ENCODE measurements at places on chromosomes 2 and 18.

DNA sequence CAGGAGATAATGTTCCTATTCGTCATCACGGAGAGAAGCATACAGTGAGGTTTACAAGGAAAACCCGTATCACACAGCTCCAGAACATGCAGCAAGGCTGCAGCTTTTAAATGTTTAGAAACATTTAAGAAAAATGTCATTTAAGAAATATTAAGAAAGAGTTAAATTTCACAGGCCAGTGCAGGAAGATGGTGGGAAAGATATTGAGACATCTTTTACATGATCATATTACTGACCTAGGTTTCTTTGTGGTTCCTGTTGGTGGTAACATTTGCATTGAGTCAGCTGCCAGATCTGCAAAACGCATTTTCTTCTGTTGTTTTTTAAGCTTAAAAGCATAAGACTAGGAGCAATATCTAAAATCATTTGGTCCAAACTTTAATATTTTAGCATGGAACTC, 44.9 kb downstream of the CPO start:
- DNase-seq = no peak

DNA sequence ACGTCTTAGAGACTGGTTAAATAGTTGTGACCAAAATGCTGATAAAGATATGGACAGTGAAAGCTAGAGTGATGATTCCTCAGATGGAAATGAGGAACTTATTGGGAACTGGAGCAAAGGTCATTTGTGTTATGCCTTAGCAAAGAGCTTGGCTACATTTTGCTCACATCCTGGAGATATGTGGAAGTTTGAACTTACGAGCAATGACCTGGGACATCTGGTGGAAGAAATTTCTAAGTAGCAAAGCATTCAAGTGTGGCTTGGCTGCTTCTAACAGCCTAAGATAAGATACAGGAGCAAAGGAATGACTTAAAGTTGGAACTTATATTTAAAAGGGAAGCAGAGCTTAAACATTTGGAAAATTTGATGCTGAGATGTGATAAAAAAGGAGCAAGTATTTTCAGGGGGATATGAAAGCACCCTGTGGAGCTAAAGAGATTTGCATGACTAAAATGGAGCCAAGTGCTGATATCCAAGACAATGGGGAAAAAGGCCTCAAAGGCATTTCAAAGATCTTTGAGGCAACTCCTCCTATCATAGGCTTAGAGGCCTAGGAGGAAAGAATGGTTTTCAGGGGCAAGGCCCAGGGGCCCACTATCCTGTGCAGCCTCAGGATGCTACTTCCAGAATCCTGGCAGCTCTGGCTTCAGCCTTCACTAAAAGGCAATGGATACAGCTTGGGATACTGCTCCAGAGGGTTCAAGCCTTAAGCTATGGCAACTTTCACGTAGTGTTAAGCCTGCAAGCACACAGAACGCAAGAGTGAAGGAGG, 124.1 kb upstream of the KLHL14 start:
- DNase-seq = no peak

DNA sequence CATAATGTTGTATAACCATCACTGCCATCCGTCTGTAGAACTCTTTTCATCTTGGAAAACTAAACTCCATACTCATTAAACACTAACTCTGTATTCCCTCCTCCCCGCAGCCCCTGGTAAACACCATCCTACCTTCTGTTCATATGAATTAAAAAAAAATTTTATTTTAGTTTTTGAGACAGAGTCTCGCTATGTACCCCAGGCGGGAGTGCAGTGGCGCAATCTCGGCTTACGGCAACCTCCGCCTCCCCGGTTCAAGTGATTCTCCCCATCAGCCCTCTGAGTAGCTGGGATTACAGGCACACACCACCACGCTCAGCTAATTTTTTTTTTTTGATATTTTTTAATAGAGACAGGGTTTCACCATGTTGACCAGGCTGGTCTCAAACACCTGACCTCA, 52.9 kb downstream of the RRM2 start:
- no peak for DNase-seq

DNA sequence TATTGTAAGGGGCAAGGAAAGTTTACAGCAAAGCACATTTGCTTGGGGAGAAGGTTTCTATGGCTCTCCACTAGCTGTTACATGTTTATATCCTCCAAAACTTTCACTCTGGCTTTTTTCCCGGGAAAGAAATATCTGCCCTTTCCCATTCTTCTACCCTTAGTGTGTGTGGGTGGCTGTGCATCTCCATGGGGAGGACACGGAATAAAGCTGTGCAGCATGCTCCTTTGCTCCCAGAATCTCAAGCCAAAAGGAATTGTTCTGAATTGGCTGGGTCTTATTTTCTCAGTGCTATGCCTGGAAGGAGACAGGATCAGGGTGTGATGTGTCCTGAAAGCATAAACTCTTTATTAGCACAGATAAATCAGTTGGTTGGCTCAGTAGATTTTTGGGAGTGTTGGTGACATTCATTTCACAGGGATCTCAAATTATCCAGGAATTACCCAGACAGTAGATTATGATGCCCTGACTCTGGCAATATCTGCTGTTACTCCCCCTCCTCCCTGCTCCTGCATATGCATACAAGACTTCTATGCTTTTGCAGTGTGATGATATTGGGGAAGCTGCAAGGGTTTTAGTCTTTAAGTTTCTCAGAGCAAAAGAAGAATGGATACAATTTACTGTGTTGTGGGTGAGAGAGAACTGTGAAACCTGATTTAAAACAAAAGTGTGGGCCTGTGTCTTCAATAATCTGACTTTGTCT, 63.1 kb downstream of the PARD3B start:
- peak; percentile 81 for DNase-seq

GRCh38 chr2:142938240-142938639, 60.8 kb downstream of the KYNU start:
- no peak for DNase-seq

DNA sequence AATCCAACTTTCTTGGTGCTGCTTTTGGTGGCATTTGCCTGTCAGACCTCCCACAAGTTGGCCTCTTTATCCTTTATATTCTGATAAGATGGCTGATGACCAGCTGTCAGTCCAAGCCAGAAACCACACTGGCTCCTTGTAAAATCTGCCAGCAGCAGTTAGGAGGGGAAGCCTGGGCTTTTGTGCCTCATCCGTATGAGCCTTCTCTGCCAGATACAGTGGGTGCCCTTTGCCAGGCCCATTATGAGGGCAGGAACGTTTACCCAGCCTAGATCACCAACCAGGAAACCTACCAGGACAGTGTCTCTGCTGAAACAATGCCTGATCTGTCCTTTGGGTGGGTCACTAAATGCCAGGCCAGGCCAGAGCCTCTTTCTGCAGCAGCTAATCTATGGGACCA, 202.9 kb upstream of the SP5 start:
- no peak for DNase-seq

GRCh38 chr2:227614246-227614645, 394 bp downstream of the SCYGR3 start:
- DNase-seq = no peak

DNA sequence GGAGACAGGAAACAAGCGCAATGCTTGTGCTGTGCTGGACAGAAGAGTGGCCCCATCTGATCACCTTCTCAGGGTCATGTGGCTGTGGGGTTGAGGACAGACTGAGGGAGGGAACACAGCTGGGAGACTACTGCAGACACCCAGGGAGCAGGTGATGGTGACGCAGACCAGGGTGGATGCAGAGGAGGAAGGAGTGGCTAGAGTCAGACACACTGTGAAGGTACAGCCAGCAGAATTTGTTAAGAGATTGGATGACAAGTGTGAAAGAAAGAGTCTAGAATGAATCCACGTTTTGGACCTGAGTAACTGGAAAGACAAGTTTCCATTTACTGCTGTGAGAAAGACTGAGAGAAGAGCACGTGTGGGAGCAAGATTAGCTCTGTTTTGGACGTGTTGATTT, 15.9 kb upstream of the POMC start:
- DNase-seq = peak; percentile 49

DNA sequence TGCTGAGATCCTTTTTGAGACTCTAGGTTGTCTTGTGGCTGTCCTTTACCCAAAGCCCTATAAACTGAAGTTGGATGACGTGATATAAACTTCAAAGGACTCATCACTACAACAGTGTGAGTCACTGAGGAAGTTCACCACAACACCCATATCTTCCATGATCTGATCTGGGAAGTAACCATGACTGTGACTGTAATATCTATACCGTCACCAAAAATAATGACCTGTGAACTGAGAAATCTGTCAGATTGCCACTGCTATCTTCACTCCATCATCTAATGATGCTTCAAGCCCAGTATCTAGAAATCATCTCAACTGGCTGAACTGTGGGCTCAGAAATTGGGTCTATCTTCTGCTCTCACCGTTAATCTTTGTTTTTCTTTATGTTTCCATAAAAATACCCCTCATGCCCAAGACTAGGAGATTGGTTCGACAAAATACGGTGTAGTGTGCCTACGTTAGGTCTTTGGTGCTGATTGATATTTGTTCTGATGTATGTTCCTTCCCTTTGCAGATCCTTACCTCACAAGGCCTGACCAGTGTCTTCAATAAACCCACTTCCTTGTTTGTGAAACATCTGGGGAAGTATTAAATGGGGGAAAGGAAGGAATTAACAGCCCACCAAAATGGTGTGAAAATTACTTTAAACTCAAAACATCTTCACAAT, 78.2 kb downstream of the MYL12B start:
- DNase-seq = no peak

DNA sequence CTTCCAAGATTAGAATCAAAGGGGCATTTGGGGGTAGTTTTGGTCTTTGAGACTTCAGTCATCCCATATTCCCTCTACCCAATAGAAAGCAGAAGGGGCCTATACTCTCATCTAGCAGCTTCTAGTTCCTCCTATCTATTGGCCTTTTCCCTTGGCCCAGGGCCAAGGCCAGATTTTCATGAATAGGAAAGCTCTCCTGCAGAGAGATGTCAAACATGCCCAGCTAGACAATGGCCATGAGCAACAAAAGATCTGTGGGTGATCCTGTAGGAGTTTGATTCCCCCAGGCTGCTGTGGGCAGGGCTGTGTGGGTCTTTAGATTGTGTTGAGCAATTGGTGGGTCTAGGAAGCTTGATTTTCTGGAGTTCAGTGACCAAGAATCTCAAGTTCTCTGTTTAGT, 2.9 kb upstream of the ADCYAP1 start:
- no peak for DNase-seq

GRCh38 chr2:189498205-189498604, 56.9 kb downstream of the WDR75 start:
- DNase-seq = no peak

DNA sequence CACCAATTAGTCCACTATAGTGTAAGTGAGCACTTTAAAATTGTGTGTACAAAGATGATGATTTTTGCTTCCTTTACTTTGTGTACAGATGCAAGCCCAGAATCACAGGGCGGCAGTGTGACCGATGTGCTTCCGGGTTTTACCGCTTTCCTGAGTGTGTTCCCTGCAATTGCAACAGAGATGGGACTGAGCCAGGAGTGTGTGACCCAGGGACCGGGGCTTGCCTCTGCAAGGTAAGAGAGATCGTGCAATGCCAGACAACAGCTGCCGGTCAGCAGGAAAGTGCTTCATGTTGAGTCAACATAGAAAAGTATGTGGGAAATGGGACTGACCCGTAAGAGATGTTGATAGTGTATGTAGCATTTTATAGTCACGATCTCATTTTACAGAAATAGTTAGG, 156.8 kb upstream of the TTC39C start:
- no peak for DNase-seq

DNA sequence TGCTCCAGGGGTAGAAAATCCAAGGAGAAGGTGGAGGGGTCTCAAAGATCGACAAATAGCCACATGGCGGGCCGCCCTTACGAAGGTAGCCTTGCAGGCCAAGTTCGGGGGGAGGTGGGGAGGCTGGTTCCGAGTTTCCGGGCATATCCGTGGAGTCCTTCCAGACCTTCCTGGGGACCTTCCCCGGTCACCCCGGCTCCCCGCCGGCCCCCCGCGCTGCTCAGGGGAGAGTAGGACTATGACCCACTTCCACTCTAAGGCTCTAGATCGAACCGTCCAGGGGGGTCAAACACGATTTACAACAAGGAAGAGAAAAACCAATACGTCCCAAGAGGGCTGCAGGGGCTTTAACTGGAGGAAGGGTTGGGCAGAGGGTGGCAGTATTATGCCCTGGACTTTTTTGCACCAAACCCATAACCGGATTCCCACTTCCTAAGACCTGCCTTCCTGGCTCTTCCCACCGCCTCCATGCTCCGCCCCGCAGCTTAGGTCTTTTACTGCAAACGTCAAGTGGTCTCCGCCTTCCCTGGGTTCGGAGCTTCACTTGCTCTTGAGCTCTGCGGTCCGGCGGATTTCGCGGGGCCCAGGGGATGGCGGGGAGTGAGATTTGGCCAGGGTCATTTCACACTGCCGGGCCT, 779 bp upstream of the LYPD6 start:
- DNase-seq = peak; percentile 56

DNA sequence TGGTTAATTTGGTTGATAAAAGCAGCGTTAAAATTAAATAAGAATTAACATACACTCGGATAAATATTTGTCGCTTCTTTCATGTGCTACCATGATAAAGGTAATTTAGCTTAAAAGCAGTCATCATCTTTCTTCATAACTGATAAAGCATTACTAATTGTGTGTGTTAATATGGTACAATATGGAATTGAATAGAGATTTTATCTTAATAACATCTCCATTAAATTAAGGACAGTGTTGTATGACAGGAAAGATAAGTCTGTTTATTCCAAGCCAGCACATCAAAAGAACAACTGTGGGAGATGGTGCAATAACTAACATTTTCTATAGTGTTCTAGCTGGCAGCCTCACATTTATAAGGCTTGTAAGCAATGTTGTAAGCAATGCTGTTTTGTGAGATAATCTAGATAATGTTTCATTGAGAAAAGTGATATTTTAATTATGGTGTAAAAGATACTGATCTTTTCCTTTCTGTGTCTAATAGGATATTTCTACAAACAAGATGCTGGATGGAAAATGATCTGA, 64.4 kb upstream of the AFF3 start:
- no peak for DNase-seq

DNA sequence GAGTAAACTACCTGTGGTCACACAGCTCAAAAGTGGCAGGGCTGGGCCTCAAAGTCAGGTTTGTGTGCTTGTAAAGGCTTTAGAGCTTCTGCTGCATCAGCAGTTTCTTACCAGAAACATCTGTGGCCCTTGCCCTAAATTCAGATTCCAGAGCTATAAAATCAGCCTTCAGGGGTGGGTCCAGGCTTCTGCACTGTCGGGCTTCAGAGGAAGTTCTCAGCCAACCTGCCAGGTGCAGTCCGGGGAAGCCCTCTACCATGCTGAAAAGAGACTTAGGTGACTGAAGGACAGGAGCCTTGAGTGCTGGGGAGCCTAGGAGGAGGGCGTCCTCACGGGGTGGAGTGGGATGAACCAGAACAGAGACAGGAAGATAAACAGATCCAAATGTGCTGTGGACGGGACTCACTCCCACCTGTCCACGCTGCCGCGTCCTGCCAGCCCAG, 69.9 kb upstream of the HS6ST1 start:
- no peak for DNase-seq

DNA sequence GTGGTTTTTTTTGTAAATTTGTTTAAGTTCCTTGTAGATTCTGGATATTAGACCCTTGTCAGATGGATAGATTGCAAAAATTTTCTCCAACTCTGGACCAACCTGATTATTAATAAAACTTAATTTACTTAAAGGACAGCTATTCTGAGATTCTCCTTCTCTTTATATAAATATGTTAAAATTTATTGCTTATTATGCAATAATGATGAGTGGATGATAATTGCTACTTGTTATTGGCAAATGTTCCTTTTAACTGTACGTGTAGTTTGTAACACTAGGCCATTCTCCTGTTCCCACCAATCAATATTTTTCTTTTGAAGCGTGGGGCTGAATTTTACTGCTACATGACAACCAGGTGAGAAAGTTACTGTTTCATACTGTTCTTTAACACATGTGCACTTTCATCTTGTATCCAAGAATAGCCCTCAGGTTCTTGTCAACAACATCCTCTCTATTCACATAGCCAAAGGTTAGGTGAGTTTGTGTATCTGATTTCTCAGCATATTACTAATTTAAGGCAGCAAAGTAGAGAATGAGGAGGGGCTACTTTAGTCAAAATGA, 16.6 kb upstream of the STK17B start:
- no peak for DNase-seq
